ENCODE measurements at places on chromosomes 12 and 14. TPM values are rescaled to one million over a fixed set of nuclear protein-coding genes. Genes with fewer than 3 reads are reported as not detected.

RBP5 gene
- 0.26 TPM for total RNA-seq

DNA sequence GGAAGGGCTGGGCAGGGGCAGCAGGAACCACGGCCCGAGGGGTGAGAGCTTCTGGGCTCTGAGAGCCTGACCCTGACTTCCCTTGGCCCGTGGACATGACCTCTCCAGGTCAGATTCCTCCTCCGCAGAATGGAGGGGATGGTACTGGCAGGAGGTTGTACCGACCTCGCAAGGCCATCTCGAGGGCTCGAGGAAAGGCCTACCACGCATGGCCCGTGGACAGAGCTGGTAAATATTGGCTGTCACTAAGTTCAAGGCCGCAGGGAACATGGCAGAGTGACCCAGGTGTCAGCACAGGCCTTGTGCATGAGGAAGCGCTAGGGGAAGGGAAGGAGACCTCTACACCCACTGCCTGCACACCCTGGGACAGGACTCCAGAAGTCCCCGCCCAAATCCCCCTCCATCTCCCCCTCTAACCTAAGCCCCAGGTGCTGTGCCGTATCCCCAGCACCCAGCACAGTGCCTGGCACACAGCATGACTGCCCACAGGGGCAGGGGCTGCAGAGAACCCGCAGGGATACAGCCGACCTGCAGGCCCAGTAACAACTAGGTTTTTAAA is 54.9 kb upstream of the PPP2R5C start:
- DNase-seq, result no peak

SLC38A4 gene
- 2.3 TPM for total RNA-seq

GRCh38 chr12:23753628-23754365 is 195.7 kb downstream of the SOX5 start:
- no peak for DNase-seq

DNA sequence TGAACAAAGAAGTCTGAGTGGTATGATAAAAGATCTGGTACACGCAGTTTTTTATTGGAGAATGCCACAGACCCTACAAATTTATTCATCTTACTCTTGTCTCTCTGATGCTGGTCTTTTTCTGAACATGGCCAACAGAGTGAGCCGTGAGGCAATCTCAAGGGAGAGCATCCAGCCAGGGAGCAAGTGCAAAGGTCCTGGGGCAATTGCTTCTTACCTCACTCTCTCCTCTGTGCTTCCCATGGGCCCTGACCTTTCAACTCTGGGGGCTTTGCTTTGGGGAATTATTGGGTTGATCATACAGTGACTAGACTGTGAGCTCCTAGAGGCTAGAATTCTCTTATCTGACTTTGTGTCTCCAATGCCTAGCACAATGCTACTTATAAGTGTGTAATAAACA is 171.7 kb downstream of the MYRFL start:
- DNase-seq, result no peak

DNA sequence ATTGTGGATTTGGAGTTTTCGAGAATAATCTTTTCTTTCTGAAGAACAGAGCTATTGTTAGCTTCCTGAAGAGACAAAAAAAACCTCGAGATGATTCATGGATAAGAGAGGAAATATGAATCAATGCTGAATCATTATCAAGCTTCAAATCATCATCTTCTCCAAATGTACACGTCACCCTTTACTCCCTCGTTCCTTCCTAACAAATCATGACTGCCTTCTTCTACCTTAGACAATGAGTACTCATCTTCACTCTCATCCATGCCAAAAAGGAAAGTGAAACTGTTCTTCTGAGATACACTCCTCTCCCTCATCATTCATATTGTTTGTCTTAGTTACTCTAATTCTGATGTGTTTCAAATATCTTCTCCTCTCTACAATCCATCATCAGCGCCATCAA is 1115.8 kb upstream of the ATXN7L3B start:
- no peak for DNase-seq

DNA sequence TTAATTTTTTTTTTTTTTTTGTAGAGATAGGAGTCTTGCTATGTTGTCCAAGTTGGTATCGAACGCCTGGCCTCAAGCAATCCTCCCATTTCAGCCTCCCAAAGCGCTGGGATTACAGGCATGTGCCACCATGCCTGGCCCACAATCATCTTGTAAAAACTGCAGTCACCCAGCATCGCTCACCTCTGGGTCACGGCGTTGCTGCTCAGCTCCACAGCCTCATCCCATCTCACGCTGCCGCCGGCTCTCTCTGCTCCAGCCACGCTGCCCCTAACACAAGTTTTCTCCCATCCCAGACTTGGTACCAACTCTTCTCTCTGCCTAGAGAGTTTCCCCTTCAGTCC is 69.2 kb downstream of the MAP1LC3B2 start:
- no peak for DNase-seq

GRCh38 chr12:63862969-63863230 is 18.4 kb downstream of the SRGAP1 start:
- DNase-seq, result no peak

DNA sequence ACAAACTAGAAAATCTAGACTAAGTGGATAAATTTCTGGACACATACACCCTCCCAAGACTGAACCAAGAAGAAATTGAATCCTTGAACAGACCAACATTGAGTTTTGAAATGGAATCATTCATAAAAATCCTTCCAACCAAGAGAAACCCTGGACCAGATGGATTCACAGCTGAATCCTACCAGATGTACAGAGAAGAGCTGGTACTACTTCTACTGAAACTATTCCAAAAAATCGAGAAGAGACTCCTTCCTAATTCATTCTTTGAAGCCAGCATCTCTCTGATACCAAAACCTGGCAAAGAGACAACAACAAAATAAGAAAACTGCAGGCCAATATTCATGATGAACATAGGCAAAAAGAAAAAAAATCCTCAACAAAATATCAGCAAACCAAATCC is 227.4 kb downstream of the RPAP3 start:
- DNase-seq, result no peak

DNA sequence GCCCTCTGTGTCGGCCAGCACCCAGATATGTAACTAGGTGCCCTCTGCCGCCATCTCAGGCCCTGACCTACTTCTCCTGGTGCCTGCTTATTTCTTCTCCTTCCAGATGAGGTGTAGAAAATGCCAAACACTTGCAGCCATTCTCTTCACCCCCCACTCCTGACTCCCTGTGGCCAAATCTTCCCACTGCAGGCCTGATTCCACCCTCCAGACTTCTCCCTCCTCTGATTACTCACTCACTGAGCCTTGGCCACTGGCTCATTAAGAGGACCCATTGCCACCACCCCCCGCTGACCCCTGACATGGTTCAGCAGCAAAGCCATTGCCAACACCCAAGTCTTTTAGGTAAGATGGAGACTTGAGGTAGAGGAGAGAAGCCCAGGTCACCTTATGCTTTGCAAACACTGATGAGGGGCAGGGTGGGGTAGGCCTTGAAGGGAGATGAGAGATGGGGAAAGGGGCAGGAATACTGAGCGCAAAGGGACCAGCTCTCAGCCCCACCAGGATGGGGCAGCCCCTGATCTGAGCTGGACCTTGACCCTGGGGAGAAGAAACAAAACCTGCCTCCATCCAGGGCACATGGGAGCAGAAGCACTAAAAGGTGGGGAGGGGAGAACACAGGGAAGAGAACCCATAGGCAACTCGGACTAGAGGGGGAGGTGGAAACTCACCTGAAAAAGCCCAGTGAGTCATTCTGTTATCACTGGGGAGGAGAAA is 25.1 kb upstream of the ANO2 start:
- no peak for DNase-seq

GARIN6 gene
- not detected for total RNA-seq

DNA sequence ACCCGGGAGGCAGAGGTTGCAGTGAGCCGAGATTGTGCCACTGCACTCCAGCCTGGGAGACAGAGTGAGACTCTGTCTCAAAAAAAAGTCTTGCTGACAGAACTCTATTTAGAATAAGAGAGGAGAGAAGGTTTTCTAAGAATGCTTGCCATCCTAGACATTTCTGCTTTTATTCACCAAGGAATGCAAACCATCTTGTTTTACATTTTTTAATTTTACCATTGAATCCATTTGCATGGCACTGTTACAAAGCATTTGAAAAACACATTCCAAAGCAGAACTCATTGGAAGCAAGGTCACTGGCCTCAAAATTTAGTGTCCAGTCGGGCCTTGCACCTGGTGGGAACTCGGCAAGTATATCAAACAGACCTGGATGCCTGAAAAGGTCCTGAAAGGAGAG is 44.2 kb upstream of the RASSF3 start:
- DNase-seq, result no peak

DNA sequence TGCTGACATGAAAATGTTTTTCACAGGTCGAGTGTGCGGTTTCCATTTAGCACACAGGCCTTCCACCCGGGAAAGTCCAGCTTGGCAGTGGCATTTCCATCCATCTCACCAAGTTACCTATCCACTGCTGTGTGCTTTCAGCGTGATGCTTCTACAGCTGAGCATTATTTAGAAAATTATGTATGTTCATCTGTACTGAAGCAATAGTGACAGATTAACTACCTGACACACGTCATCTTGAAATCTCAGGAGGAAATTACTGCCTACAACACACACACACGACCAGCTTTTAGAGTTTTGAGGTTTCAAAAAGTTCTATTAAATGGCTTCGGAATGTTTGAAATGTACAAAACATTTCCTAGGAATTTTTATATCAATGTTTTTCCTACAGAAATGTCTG is 39.4 kb downstream of the IFNG-AS1 start:
- DNase-seq, result no peak

DNA sequence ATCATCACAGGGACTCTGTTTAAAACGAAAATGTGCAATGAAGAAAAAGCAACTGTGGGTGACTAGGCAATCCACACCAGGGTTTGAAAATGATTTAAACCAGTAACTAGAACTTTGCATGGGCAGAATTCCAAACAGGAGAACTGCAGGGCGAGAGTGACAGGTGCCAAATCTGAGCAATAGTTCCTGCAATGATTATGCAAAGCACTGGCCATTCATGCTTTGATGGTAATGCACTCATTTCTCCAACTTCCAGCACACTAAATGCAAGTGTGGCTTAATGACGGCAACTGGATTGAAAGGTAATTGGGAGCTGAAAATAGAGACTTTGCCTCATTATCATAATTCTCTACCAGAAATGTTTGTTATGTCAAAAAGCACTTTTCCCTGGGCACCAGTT is 140.5 kb upstream of the TMCC3 start:
- no peak for DNase-seq

- no peak for DNase-seq
These were observed 30.4 kb downstream of the FBXO34 start for GRCh38 chr14:55301437-55302121.

TMPRSS12 gene
- total RNA-seq, result not detected

RGS6 gene
- not detected for total RNA-seq

GDF11 gene
- total RNA-seq, result 1.3 TPM

- no peak for DNase-seq
These were observed 81.9 kb upstream of the PELI2 start for GRCh38 chr14:56036353-56036752.

GRCh38 chr12:103273645-103274044 is 222.1 kb downstream of the C12orf42 start:
- no peak for DNase-seq

- DNase-seq, result no peak
These were observed 223.9 kb downstream of the MED13L start for GRCh38 chr12:116053479-116054200.

TMEM179 gene
- total RNA-seq, result 0.13 TPM

GPRC5D gene
- not detected for total RNA-seq

GALNT8 gene
- 0.13 TPM for total RNA-seq

DNA sequence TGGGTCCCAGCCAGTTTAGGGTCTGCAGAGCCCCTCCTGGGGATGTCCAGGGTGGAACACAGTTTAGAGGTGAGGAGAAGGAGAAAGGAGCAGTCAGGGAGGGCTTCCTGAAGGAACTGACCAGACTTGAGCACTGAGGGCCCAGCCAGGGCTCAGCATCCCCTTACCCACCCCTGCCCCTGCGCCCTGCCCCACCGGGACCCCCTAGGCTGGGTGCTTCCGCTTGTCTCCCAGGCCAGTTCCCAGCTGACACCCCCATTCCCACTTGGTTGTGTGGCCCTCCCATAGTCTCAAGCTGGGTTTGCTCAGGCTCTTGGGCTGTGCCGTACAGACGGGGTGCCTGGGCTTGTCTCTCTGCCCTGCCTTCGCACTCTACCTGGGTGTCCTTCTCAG is 26.3 kb upstream of the KIF26A start:
- no peak for DNase-seq

SLCO1B3 gene
- total RNA-seq, result not detected

ADAM20 gene
- 0.13 TPM for total RNA-seq

DNA sequence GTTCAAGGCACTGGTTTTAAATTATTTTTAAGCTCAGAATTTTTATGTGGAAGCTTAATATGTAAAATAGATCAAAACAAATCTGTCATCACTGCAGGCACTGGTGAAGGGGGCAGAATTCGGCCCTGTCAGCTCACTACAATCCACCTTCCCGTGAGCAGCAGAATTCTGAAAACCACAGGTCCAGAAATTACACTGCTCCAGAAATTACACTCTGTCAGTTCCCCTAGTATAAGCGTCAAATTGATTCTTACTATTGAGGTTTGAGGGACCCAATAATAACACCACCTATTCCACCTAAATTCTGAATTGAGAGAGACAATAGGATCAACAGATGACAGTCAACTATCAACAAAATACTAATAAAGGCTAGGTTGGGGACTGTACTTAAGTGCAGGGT is 245.5 kb downstream of the PHLDA1 start:
- DNase-seq, result no peak

GRCh38 chr12:62750941-62751809 is 183.8 kb downstream of the PPM1H start:
- no peak for DNase-seq

GRCh38 chr14:105629886-105630215 is 103.5 kb downstream of the TMEM121 start:
- DNase-seq, result no peak

DNA sequence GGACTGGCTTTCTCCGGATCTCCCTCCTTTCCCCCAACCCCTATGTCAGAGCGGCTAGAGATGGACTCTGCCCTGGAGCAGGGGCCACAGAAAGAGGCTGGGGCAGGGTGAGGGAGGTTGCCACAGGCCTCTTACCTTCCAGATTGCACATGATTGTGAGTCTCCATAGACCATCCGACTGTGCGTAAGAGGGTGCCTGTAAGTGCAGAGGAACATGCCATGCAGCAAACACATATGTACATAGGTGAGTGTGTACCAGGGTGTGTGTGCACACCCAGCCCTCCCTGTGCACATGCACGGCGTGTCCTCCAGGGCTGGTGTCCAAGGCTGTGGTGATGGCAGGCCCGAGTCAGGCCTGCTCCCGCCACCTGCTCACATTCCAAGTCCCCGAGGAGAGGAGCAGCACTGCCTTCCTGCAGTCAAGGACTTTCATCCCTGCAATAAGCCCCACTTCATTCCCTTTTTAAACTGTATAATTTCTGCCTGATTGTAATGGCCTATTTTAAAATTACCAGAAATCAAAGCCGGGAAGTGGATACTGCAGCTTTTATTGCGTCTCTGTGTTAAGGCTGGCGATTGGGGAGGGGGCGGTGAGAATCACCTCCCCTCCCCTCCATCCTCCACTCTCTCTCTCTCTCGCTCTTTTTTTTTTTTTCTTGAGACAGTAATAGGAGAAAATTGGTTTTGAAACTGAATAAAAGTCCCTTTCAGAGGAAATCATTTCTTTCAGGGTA is 28.5 kb downstream of the FAM222A start:
- DNase-seq, result no peak

GRCh38 chr12:20557096-20557495 is 138.0 kb upstream of the SLCO1C1 start:
- DNase-seq, result no peak

UBE2N gene
- 118 TPM for total RNA-seq

GALNT6 gene
- 22.1 TPM for total RNA-seq

- DNase-seq, result no peak
These were observed 569 bp upstream of the RGS6 start for GRCh38 chr14:71931492-71932228.

- no peak for DNase-seq
These were observed 181.1 kb upstream of the STXBP6 start for GRCh38 chr14:25231004-25231403.

Data from dermis microvascular lymphatic vessel endothelial cell (primary cell).